CD8-positive, alpha-beta T cell (primary cell): ENCODE measurements at places on chromosomes 6 and 20. TPM values are rescaled to one million over a fixed set of nuclear protein-coding genes. Genes with fewer than 3 reads are reported as not detected.

DNA sequence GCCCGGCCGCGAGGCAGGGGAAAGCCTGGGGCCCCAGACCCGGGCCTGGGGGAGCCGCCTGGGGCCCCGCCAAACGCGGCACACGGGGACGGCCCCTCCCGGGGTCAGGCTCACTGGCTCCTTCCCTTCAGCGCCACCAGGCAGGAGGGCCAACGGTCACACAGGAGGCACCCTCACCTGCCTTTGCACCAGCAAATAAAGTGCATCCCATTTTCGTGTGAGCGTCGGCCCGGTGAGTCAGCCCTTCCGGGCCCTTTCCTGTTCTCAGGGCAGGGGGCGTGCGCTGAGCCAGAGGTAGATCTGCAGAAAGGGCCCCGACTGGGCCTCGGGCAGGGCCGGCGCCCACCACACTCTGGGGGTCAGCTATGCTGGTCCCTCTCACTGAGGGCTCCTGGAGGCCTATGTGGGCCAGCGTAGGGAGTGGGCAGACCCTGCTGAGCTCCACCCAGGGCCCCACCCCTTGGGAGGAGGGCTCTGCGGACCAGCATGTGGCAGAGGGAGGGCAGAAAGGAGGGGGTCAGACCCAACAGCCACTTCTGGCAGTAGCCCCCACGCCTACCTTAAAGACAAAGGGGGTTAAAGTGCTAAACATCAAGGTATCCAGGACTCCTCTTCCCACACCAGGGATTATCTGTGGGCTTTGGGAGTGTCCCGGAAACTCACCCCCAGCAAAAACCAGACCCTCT, 931 bp upstream of the UCKL1 start:
- peak; percentile 58 for DNase-seq

DNA sequence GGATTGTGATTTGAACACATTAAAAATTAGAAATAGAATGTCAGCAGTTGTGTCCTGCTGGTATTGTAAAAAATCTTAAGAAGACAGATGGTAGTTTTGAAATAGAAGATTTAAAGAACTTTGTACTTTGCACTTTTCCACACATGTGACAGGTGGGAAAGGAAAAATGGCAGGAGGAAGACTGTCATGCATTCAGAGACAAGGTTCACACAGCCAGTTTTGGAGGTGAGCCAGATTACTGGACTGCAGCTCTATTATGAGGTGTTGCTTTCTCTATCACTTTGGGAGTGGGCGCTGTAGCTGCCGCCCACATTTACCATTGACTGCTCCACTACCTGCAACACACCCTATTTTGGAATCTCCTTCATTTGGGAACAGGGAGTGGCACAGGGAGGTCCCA, 12.1 kb upstream of the NDUFAF4 start:
- no peak for DNase-seq

- no peak for DNase-seq
These were observed 243.1 kb upstream of the RAB32 start for GRCh38 chr6:146300521-146300920.

DNA sequence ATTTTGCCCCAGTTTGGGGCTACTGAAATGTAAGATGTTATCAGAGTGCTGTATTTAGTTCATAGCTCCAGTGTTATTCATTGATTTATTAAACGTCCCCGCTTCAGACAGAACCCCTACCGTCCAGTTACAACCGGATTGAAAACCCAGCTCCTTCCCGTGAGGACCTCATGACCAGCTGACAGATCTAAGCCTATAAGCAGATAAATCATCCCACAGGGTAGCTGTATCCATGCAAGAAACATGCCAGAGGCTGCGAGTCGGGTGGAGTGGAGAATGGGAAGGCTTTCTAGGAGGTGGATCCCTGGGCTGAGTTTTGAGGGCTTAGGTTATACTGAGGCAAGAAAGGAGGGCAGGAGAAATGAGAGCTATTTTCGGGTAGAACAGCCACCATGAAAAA, 260.0 kb downstream of the ARID1B start:
- DNase-seq, result no peak

DNA sequence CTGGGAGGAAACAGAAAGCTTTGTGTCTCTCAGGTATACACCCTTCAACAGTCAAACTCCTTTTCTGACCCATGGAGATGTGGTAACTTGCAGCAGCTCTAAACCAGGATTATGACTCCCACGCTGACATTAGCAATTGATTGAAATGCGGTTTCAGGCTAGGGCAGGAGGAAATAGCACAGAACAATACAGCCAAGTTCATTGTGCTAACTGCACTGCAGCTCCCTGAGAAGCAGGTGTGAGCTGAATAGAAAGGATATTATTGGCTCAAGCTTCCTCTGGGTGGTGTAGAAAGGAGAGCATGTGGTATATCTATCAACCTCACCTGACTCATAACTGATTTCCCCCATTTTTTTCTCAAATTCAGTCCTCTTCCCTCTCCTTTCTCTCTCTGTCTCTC, 612.3 kb upstream of the BTBD3 start:
- DNase-seq, result no peak

Gene PCK1
- total RNA-seq, result not detected

Gene UBD
- not detected for total RNA-seq

Gene ZSCAN16
- total RNA-seq, result 5.2 TPM
